ENCODE measurements at places on chromosomes 3 and 15.

DNA sequence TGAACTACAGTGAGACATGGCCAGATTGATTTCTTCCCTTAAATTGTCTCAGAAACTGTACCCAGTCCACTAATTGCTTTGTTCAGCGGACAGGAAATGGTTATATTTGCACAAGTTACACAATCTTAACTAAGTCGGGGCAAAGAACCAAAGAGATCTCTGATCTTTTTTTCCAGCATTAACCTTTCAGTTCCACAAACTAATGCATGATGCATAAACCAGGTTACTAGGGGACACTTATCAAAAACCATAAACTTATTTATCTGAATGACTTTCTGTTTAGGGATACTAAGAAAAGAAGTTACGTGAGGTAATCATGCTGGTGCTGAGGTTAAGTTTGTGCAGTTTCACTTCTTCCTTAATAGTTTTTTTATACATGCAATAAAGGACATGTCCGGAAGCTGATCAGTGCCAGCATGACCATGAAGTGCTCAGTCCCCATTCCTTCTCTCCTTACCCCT is 22.4 kb downstream of the FNDC3B start:
- DNase-seq: peak; percentile 73

- DNase-seq: no peak
Measured at GRCh38 chr15:77002436-77002835, 7.5 kb downstream of the PSTPIP1 start.

GRCh38 chr3:3578718-3579117 is 220.5 kb upstream of the LRRN1 start:
- no peak for DNase-seq

- no peak for DNase-seq
Measured at GRCh38 chr15:70690491-70691276, 72.7 kb downstream of the UACA start.

DNA sequence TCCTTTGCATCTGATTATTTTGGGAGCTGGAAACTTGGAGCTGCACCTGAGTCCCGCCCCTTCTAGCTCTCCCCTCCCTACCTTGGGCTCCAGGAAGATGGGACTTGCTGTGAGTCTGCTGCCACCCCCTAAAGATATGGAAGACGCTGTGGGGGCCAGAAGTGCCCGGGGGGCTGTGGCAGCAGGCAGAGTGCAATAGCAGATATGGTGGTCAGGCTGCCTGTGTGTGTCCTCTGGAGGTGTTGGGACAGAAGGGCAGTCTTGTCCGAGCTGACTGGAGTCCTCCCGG is 485 bp downstream of the PAK6 start:
- DNase-seq: no peak

GRCh38 chr15:31758126-31758525 is 272.2 kb upstream of the CHRNA7 start:
- DNase-seq: peak; percentile 76

- no peak for DNase-seq
Measured at GRCh38 chr15:84762840-84763572, 14.6 kb downstream of the ZNF592 start.

DNA sequence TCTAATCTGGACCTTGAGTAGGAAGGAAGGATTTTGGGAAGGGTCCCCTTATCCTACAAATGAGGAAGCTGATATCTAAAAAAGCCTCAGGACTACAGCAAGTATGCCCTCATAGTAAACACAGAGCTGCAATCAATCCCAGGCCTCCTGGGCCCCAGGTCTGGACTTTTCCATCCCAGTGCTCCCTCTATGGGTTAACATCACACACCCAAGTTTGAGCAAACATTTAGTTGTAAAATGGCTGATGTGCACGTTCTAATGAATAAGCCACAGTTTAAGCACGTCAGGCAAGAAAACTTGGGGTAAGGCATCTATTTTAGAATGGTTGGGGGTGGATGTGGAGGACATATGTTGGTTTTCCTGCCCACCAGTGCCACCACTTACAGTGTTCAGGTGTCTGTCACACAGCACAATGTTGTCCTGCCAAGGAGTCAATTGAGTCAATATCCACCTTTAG is 44.3 kb upstream of the UBE2E1 start:
- no peak for DNase-seq

- peak; percentile 54 for DNase-seq
Measured at GRCh38 chr3:144010371-144010770, 38.7 kb downstream of the DIPK2A start.

DNA sequence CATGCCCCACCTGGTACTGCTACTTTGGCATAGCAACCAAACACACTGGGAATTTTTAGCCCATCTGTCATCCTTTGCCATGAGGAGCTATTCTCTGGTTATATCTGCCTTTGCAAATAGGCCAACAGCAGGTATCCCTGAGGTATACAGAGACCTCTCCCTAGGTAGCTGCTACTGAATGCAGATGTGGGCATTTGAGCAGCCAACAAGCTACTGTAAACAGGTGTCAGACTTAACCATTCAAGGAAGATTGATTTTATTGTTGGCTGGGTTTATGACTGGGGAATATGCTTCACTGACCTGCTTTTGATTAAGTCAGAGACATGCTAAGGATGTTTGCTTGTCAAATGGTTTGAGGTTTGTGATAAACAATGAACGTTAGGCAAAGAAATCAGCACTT is 183.2 kb downstream of the OXSM start:
- no peak for DNase-seq

DNA sequence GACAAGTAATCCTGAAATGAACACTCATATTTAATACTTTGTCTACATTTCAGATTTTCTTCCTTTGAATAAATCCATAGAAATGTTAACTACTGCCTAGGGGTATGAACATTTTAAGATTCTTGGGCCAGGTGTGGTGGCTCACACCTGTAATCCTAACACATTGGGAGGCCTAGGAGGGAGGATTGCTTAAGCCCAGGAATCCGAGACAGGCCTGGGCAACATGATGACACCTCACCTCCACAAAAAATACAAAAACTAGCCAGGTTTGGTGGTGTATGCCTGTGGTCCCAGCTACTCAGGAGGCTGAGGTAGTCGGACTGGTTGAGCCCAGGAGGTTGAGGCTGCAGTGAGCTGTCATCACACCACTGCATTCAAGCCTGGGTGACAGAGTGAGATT is 73.9 kb upstream of the PIAS1 start:
- no peak for DNase-seq

- no peak for DNase-seq
Measured at GRCh38 chr3:146664403-146664802, 59.3 kb upstream of the PLSCR5 start.

GRCh38 chr15:57849317-57849716 is 142.8 kb downstream of the POLR2M start:
- DNase-seq: no peak

DNA sequence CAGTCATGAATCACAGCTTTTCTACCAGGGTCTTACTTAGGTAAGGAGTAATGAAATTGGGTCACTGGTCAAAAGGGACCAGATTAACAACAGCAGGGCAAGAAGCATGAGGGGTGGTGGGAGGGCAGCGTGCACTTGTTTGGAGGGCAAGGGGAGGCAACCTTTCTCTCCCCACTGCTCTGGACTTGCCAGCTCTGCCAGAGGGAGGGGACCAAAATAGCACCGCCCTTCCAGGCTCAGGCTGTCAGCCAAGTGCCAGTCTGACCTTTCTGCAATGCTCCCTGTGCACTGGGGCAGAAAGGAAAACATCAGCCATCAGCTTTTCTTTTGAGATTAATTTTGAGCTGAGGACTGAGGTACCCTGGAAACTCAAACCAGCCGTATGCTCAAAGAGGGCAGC is 4.5 kb upstream of the ULK3 start:
- DNase-seq: no peak

GRCh38 chr3:116339441-116340028 is 105.8 kb downstream of the LSAMP start:
- DNase-seq: peak; percentile 98

- DNase-seq: no peak
Measured at GRCh38 chr15:89809093-89809786, 5.4 kb downstream of the ANPEP start.

DNA sequence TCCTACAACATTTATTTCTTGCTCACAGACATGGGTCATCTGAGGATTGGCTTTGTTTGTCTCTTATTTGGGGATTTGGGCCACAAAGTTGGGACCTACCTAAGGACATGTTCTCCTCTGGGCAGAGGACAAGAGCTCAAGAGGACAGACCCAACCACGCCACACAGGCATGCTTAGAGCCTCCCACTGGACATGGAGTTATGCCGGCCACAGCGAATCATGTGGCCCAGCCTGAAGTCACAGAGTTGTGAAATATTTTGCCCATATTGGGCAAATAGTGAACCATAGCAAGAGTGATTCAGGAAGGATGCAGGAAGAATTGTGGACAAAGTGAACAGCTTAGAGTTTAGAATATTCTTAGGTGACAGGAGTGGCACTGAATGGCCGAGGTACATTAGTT is 9.9 kb downstream of the TRAK1 start:
- no peak for DNase-seq

DNA sequence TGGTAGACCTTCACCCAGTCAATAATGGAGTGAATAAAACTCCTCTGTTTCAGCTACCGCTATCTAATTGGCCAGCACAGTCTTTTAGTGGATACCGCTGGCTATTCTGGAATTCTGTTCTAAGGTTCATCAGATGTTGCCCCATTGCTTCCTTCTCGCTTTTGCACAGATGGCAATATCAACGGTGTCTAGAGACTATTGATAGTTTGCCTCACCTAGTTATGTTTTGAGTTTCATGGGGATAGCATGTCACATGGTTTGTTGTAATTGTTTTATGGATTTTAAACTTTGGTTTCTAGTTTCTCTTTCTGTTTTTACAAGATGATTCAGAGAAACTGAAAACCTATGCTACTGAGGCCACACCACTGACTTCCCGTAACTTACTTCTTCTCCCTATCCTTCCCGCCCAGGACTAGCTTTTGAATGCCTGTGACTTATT is 2.0 kb downstream of the XRN1 start:
- DNase-seq: no peak
